ENCODE measurements at places on chromosomes 13 and 19. TPM values are rescaled to one million over a fixed set of nuclear protein-coding genes. Genes with fewer than 3 reads are reported as not detected.

DNA sequence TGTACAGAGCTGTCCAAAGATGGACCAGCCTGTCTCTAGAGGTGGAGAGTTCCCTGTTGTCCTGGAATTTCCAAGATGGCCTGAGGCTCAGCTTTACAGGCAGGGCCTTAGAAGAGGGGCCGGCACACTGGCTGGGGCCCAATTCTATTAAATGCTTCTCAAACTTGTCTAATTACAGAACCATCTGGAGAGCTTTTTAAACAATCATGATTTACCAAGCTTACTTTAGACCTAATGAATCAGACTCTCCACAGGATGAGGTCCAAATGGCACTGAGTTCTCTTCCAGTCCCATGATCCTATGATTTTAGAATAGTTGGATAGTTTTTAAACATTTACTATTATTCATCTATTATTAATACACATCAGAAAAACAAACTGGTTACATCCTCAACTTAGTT, 123.5 kb downstream of the DNAJC3 start:
- no peak for DNase-seq

DNA sequence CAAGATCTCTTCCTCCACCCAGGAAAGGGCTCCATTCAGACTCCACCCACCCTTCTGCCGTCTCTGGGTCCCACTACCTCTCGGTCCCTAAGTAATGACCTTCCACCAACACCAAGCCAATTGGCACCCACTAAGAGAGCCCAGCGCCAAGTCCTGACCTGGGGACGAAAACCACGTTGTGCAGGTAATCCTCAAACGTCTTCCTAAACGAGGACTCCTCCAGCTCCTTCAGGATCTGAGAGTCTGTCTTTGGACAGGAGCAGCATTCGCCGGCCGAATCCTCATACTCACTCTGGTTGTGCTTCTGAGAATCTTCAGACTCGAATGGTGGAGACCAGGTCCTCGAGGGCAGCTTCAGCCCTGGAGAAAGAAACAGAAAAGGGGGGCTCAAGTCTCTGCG, 83.1 kb downstream of the ZNF557 start:
- no peak for DNase-seq

The LRG1 gene
- total RNA-seq = 28.5 TPM

- DNase-seq = no peak
Observed at GRCh38 chr13:49466292-49466838, 22.3 kb downstream of the SETDB2 start.

The NALCN gene
- 2.0 TPM for total RNA-seq

The GPC6 gene
- total RNA-seq = not detected

DNA sequence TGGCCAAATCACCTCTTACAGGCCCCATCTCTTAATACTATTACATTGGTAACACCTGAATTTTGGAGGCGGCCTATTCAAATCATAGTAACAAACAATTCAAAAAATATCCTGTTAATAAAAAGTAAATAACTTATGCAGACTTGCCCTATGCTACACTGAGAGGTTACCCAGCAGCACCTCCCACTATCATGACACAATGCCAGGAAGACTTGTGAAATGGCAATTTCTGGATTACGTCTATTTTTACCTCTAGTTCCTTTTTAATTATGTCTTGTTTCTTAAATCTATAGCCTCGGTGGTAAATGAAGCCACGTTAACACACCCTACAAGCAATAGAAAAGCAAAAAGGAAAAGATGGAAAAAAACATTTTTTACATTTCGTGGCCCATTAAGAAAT, 6.2 kb upstream of the DZIP1 start:
- no peak for DNase-seq

The SBK2 gene
- not detected for total RNA-seq

The LRRC25 gene
- total RNA-seq = not detected
